NCI-H1694 treated with DMSO at 0.1 percent for 48 hours (cell line): ENCODE measurements at places on chromosomes 13 and 19.

DNA sequence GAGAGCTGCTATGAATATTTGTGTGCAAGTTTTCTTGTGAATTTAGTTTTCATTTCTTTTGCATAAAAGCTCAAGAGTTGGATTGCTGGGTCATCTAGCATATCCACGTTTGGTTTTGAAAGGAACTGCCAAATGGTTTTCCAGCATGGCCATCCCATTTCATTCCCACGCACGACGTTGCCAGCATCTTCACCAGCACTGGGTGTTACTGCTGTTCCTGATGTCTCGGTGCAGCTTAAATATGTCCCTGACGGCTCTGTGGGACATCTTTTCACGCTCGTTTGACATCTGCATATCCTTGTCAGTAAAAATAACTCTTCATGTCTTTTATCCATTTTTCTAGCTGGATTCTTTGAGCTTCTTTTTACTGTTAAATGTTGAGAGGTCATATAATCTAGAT lies 123.7 kb downstream of the ATP11A start:
- DNase-seq = no peak

- no peak for DNase-seq
Observed at GRCh38 chr13:41919031-41919740, 41.7 kb downstream of the VWA8 start.

GRCh38 chr19:29715701-29716581 lies 880 bp upstream of the C19orf12 start:
- peak; percentile 3 for DNase-seq

DNA sequence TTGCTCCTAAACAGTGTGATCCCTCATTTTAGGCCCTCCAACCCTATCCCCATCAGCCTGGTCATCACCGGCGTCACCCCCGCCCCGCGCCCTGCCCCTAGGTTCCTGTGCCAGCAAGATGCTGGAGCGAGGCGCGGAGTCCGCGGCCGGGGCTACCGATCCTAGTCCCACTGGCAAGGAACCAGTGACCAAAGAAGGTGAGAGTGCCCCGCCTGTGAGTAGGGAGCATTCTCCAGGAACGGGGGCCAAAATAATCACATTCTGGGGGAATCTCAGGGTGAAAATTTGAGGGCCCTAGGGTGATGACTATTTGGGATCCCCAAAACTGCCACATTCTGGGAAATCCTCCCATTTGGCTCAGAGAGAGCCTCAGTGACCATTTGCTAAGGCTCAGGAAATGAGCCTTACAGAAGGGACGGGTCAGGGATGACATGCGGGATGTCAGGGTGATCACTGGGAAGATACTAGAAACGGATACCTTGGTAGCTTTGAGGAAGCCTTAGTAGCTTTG lies 1.4 kb downstream of the ZNF575 start:
- DNase-seq = no peak

DNA sequence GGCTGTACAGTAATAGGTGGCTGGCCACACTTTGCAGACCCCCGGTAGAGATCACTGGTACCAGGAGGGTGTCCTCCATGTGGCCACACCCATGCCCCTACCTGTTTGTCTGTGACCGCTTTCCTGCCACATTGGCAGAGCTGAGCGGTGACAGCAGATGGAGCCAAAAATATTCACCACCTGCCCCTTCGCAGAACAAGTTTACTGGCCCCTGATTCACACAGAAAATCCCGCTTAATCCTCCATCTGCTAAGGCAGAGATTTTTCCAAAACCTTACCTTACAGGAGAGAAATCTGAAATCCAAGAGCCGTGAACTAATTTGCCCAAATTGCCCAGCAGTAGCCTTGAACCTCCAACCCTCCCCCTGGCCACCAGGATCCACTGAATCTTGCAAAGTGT lies 52.1 kb downstream of the MYO9B start:
- peak; percentile 0 for DNase-seq

GRCh38 chr19:2540646-2541454 lies 64.9 kb downstream of the GADD45B start:
- no peak for DNase-seq

DNA sequence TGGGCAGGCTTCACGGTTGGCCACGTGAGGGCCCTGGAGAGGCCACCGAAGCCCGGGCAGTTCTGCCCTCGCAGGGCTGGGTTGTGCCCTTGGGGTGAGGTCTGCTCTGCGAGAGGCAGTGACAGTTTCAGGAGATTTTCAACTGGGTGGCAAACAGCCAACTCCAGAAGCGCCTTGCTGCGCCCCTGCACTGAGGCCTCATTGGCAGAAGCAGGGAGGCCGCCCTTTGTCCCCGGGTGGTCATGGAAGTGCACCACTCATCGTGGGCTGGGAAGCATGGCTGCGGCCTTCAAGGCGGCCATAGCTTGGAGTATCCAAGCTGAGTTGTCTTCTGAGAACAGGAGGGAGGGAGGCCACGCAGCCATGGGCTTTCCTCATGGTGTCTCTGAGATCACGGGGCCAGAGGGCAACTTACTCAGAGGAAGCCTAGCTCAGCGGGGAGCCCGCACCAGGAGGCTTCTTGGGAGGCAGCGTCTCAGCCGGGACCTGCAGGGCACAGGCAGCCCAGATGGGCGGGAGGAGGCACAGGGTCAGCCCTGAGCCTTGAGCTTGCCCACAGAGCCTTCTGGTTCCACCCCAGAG lies 14.8 kb downstream of the PLEKHJ1 start:
- no peak for DNase-seq

GRCh38 chr19:10921199-10921909 lies 7.1 kb downstream of the YIPF2 start:
- DNase-seq = no peak

DNA sequence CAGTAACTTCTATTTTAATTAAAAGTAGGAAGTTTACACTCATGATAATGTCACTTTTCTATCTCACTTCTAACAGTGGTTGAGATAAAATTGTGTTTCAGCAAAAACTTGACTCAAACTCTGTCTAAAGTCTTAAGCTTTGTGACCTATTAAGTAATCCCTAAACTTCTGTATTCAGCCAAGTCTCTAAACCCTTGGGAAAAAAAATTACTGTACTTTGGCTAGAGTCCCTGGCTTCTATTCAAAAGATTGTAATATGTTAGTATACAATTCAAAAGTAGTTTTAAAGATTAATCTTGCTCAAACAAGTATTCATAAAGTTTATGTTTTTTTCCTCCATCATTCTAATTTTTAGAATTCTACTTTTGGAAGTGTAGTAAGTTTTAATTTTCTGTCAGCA lies 1248.8 kb downstream of the UQCRFS1 start:
- no peak for DNase-seq

GRCh38 chr19:1609103-1609396 lies 3.8 kb upstream of the UQCR11 start:
- DNase-seq = no peak

GRCh38 chr13:99220199-99220935 lies 19.7 kb downstream of the UBAC2 start:
- DNase-seq = no peak

- no peak for DNase-seq
Observed at GRCh38 chr19:6062274-6062673, 48.0 kb downstream of the RFX2 start.

GRCh38 chr19:52492994-52493470 lies 34.4 kb upstream of the ZNF808 start:
- no peak for DNase-seq

DNA sequence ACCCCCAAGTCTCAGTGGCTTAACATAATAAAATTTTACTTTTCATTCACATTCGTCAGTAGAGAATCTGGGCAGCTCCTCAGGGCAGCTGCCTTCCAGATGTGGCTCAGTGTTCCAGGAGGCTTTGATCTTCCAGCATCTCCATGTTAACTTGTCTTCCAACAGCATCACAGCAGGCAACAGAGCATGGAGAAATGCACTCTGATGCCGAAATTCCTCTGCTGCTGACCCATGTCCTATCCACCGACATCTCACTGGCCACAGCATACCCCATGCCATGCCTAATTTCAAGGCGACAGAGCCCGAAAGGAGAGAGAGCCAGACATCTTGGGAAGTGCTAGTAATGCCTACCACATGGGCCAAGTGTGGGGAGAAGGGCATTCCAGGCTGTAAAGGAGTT lies 64.9 kb upstream of the MEDAG start:
- no peak for DNase-seq

GRCh38 chr19:18101268-18101667 lies 3.7 kb downstream of the MAST3 start:
- no peak for DNase-seq

DNA sequence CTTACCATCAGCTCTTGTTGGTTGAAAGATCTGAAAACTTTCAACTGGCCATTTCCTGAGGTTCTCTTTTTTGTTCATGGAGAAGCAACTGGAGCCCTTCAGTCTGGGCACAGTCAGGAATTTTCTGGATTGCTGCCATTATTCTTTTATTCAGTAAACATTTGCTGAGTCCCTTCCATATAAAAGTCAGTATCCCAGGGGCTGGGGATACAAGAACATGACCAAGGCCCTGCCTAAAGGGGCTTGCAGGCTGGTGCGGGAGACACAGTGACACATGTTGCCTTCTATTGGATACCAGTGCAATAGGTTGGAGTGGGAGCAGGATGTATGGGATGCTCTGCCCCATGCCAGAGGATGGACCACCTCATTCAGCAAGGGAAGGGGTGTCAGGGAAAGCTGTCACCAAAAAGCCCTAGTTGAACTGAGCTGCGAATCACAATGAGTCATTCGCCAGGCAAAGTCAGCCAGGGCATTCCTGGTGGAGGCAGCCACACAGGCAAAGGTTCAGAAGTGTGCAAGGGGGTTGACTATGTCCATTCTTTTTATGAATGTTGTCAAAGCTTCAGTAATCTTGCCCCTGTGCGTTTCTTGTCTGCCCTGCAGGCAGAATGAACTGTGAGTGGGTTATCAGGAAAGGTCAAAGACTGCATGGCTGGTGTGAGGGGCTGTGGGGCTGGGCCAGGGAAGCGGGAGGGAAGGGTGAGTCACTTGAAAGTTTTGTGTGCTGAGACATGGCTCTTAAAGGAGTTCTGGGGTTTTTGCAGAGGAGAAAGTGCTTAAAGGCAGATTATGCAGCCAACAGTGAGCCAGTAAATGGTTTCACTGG lies 395.9 kb downstream of the KCNRG start:
- DNase-seq = no peak

- DNase-seq = no peak
Observed at GRCh38 chr13:109836629-109837607, 50.5 kb upstream of the IRS2 start.

DNA sequence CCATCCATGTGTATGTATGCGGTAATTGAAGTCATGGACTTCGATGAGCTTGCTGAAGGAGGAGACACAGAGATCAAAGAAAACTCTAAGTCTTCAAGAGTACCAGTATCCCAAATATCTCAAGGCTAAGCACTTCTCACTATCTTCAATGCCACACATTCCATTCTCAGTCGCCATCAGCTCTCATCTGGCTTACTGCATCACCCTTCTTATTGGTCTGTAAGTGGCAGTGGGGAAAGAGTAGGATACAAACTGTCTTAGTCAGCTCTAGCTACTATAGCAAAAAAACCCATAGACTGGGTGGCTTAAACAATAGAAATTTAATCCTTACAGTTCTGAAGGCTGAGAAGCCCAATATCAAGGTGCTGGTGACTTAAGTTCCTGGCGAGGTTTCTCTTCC lies 218.7 kb downstream of the POSTN start:
- no peak for DNase-seq

- no peak for DNase-seq
Observed at GRCh38 chr13:27276188-27276587, 5.6 kb downstream of the RASL11A start.

GRCh38 chr13:29452773-29453616 lies 142.5 kb downstream of the SLC7A1 start:
- DNase-seq = no peak

- no peak for DNase-seq
Observed at GRCh38 chr13:40231311-40231710, 435.1 kb downstream of the FOXO1 start.

GRCh38 chr13:35706721-35707120 lies 230.2 kb upstream of the MAB21L1 start:
- DNase-seq = no peak

GRCh38 chr19:10018263-10018662 lies 5.0 kb downstream of the RDH8 start:
- no peak for DNase-seq

DNA sequence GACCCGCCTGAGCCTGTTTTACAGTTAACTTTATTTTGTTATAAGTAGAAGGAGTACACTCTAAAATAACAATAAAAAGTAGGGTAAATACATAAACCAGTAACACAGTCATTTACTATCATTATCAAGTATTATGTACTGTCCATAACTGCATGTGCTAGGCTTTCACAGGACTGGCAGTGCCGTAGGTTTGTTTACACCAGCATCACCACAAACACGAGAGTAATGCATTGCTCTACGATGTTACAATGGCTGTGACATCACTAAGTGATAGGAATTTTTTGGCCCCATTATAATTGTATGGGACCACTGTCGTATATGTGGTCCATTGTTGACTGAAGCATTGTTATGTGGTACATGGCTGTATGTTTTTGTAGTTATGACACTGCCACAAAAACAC lies 41.3 kb upstream of the SLC7A9 start:
- no peak for DNase-seq

DNA sequence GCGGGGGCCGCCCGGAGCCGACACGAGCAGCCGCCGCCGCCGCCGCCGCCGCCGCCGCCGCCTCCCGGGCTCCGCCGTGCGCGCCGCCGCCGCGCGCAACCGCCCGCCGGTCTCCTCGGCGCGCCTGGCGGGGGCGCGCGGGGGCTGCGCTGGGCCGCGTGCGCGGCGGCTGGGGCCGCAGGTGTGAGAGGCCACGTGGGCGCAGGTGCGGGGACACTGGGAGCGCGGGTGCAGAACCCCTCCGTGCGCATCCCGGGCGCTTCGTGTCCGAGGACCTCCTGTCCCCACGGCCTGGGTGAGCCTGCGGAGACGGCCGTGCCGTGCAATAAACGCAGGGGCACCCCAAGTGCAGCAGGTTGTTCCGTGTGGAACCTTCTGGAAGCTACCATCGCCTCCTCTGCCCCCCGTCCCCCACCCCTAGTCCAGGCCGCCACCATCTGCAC lies at the start of gene LINGO3:
Gene LINGO3 (minus strand): TSS at position 41 of the 443 bp plus-strand sequence. CDS start 16,378 bp downstream, outside the sequence.
- DNase-seq = no peak

DNA sequence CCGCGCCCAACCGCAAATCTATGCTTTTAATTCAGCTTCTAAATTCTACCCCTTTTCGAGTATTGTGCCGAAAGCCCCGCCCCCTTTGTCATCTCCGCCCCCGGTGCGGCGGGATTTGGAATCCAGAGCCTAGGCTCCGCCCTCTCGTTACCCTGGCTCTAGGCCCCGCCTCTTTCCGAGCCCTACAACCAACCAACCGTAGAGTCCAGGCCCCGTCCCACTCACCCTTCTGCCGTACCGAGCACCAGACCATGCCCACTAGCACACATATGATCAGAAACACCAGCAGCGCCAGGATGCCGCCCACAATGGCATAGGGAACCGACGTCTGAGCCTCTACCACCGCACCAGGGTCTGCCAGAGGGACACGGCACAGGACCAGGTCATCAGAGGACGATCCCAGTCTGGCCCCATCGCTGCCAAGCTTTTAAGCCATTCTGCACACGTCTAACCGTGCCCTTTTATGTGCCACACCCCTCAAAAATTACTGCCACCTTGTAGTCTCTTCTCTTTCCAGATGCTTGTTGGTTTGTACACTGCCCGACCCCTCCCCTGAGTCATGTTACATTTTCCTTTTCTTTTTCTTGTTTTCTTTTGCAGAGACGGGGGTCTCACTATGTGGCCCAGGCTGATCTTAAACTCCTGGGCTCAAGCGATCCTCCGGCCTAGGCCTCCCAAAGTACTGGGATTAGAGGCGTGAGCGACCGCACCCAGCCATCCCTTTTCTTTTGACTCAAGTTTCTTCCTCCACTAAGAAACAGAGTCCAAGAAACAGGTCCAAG lies 4.7 kb upstream of the ZNF428 start:
- no peak for DNase-seq

GRCh38 chr19:50817941-50818858 lies 5.4 kb downstream of the KLK1 start:
- no peak for DNase-seq

GRCh38 chr13:113373811-113374485 lies 10.0 kb upstream of the GRTP1 start:
- DNase-seq = no peak

- peak; percentile 90 for DNase-seq
Observed at GRCh38 chr19:49104229-49104864, 9.8 kb upstream of the LIN7B start.
